Stimulated activated CD8-positive, alpha-beta memory T cell treated with anti-CD3 and anti-CD28 coated beads, Interleukin-7, amount 100 ng/mL, for 24 hours (primary cell): ENCODE measurements at places on chromosomes 4 and X.

GRCh38 chr4:51932261-51932660, 87.9 kb downstream of the LRRC66 start:
- DNase-seq, result no peak

- DNase-seq, result no peak
Observed at GRCh38 chr4:168634276-168634802, 137.5 kb downstream of the PALLD start.

GRCh38 chrX:112766774-112767173, 73.9 kb downstream of the AMOT start:
- no peak for DNase-seq

- DNase-seq, result no peak
Observed at GRCh38 chr4:91147067-91147466, 1019.9 kb downstream of the CCSER1 start.

DNA sequence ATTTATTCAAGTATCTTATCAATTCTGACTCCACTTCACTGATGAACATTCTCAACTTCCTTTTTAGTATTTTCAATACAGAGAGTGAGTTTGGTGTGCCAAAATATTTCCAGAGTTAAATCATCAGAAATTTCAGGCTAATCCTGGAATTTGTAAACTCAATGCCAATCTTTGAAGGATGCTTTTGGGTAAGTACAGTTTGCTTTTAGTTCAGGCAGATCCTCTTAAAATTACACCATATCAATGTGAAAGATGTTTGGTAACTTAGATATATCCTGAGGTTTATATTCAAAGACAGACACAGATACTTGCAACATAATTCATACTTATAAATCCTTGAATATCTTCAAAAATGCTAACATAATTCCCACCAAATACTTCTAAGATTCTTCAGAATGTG, 76.0 kb upstream of the FAM47B start:
- DNase-seq, result no peak

GRCh38 chr4:36432586-36432985, 151.2 kb downstream of the DTHD1 start:
- DNase-seq, result no peak

DNA sequence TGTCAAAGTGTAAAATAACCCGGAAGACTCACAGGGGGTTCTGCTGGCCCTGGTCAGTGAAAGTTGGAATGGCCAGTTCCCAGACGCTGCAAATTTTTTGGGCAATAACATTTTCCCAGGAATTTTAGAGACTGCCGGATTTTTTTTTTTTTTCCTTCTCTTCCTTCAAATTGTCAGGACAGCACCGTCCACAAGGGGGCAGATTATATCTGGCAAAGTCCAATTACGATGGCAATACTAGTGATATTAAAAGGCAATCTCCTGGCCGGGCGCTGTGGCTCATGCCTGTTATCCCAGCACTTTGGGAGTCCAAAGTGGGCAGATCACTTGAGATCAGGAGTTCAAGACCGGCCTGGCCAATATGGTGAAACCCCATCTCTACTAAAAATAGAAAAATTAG, 20.5 kb downstream of the SLC25A5 start:
- no peak for DNase-seq

DNA sequence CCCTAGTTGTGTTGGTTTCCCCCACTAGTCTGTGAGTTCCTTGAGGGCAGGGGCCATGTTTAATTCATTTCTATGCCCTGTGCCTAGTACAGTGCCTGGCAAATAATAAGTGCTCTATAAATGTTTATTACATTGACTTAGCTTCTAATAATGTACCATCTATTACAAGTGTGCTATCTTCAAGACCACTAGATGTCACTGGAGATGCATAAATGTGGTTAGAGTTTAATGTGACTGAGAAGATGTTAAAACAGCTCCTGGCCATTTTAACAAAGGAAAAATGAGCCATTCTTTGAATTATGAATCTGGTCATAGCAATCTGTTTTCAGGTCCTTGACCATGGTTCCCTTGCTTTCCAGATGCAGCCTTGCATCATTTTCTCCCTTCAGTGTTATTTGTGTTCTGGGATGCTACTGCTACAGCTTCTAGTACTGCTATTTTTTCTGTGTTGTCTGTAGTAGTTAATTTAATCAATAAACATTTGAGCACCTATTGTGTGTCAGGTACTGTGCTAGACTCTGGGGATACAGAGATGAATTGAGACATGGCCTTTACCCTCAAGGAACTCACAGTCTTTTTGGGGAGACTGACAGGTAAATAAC, 43.2 kb downstream of the SLC9A6 start:
- DNase-seq, result no peak

DNA sequence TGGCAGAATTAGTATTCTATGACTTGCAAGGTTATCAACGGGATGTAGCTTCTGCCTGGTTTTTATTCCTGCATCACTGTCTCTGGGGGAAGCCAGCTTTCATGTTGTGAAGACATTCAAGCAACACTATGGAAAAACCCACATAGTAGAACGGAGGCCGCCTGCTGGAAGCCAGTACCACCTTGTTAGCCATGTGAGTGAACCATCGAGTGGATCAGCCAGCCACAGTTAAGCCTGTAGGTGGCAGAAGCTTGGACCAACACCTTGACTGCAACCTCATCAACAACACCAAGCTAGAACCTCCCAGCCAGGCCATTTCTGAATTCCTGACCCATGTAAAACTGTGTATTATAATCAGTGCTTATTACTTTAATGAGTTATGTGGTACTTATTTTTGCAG, 538.2 kb downstream of the KCNIP4 start:
- DNase-seq, result no peak

GRCh38 chr4:140004922-140005627, 148.9 kb downstream of the MAML3 start:
- no peak for DNase-seq

- no peak for DNase-seq
Observed at GRCh38 chr4:37951461-37952352, 8.5 kb upstream of the PTTG2 start.

GRCh38 chr4:3512719-3513118, 19.5 kb downstream of the LRPAP1 start:
- no peak for DNase-seq

DNA sequence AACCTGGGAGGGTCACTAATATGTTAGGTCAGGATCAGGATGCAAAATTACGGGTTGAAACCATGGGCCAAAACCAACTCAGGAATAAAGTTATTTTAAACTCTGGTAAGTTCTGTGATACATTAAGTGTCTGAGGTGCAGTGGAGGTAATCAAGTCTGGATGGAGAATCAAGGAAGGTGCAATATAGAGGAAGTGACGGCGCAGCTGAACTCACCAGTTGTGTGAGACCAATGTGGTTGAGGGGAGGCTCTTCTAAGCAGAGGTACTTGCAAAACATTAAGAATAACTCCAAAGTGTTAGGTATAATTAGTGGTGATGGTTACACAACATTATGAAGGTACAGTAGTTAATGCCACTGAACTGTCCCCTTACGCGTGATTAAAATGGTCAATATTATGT, 19.7 kb downstream of the GAB3 start:
- DNase-seq, result no peak

GRCh38 chr4:57055886-57056285, 54.3 kb downstream of the IGFBP7 start:
- DNase-seq, result no peak

DNA sequence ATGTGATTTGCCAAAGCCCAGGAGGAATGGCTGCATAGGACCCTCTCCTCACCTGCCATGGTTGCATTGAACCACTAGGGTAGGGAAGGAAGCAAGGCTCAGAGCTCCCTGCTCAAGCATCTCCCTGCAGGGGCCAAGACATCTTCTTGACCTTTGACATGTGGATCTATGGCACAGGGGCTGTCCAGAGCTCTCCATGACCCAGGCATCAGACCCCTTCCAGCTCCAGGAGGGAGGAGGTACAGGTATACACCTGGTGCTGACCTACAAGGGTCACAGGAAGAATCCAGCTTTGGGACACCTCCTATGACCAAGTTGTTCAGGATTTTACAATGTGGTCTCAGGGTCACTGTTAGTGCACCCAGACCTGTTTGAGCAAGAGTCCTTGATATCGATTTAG, 23.2 kb upstream of the ASMTL start:
- DNase-seq, result no peak

- DNase-seq, result no peak
Observed at GRCh38 chrX:148310426-148311165, 189.8 kb upstream of the AFF2 start.

GRCh38 chr4:60389633-60390032, 810.5 kb upstream of the ADGRL3 start:
- no peak for DNase-seq

DNA sequence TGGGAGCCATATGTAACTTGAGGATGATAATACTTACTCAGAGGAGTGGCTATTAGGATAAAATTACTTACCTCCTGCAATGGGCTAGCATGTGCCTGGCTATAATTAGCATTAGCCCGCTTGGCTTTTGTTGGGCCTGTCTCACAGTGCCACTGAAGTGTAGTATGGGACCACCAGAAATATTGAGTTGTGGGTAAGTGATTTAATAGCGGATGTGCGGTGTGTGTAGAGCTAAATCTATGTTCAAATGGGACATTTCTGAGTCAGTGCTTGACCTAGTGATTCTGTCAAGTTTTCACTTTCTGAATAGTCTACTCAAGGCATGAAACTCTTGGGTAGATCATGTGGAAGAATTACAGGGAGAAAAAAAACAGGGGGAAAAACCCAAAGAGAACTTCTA, 3.5 kb upstream of the CLNK start:
- no peak for DNase-seq

- no peak for DNase-seq
Observed at GRCh38 chr4:181601103-181601502, 642.1 kb upstream of the TENM3 start.

- no peak for DNase-seq
Observed at GRCh38 chr4:12933760-12934221, 550.3 kb downstream of the RAB28 start.

- DNase-seq, result no peak
Observed at GRCh38 chrX:72026341-72027023, 105.2 kb downstream of the RTL5 start.
